ENCODE measurements at places on chromosomes 13 and 19. TPM values are rescaled to one million over a fixed set of nuclear protein-coding genes. Genes with fewer than 3 reads are reported as not detected.

GRCh38 chr19:46378268-46378667 lies 31.4 kb downstream of the PPP5C start:
- peak; percentile 85 for DNase-seq

PLEKHA4 gene
- 6.0 TPM for total RNA-seq

DNA sequence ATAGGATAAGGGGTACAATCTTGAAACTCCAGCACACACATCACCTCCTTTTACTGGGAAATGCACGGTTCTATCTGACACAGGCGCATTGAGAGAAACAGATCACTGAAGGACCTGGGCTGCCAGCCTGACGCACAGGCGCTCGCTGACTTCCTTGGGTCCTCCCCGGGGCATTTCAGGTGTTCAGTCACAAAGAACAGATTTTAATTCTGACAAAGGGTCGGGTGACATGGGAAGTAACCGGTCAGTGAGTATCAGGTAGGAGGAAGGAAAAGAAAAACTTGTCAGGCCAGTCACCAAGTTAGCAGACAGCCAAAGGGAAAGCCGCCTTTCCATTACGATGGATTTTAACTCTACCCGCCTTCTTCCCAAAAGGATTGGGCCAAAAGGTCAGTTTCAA lies 39.6 kb downstream of the INSR start:
- DNase-seq: no peak

LRRC63 gene
- total RNA-seq: under 0.01 TPM

ZNF221 gene
- total RNA-seq: 10.4 TPM

GRCh38 chr19:18859676-18860301 lies 28.0 kb downstream of the UPF1 start:
- DNase-seq: no peak

ZNF234 gene
- total RNA-seq: 12.5 TPM

GFY gene
- not detected for total RNA-seq

DNA sequence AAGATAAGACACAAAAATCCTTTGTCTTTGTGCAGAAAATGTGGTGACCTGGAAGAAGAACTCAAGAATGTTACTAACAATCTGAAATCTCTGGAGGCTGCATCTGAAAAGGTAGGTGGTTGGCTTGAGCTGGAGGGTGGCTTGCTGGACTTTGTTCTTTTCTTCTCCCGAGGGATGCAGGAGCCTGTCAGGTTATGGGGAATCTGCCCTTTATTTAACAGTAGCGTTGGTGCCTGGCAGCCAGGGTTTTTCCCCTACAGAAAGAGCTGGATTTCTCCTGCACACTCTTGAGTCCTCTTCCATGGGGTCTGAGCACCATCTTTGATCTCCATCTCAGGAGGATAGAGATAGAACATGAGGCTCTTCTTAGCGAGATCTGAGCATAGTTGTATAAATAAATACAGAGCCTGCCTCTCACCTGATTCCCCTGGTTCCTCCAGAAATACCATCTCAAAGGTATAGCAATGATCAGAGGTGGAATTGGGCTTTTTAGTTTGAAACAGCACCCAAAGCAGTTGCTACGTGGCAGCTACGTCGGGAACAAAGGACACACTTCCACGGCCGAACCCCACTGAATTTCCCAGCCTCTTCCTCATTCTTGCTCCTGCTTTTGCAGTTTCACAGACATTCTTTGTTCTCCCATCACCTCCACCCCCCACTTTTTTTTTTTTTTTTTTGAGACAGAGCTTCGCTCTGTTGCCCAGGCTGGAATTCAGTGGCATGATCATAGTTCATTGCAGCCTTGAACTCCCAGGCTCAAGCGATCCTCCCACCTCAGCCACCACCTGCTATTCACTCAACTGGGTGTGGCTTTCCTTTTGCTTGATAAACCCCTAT lies 12.9 kb downstream of the TPM4 start:
- no peak for DNase-seq

ZNF491 gene
- 2.2 TPM for total RNA-seq

DNA sequence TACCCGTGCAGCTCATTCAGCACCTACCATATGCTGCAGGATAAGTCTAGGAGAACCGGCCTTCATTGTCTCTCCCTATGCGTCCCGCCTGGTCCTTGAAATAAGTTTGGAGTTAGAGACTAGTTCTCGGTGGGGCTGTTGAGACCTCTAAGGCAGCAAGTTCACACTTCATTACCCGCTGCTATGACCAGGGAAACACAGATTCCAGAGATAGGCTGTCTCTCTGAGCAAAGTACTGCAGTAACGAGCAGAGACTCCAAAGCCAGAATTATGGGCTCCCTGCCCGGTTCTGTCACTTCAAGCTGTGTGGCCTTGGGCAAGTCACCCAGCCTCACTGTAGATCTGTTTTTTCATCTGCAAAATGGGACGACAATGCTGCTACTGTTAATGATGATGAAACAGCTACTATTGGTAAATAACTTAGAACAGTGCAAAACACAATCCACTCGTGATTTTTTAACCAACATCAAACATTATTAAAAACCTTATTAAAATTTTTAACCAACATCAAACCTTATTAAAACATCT lies 184.1 kb downstream of the USP12 start:
- no peak for DNase-seq

DNA sequence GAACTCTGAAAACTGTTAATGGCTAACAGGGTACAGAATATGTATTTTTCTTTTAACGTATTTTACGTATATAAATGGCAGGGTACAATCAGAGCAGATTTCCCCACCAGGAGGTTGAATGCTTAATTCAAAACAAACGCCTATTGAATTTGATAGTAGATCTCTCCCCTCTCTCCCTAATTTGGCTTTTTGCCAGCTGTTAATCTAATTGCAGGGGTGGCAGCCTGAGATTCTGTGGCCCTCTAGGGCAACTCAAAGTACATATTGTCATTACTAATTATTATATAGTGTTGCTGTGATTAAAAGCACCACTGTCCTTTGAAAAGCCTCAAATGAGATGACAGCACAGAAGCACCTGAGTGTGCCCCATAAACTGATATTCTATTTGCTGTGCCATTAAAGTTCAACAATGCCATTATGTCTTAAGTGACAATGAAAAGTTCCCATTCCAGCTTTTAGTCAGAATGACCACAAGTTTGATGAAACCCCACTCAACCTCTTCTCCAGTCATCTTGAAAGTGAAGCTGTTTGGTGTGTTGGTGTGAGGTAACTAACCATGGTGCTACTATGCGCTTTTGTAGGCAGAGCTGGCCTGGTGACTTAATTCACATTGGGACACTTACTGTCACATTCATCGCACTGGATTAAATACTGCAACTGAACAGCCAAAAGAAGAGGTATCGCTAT lies 351.4 kb downstream of the KCNRG start:
- DNase-seq: no peak

RETN gene
- total RNA-seq: not detected

- peak; percentile 79 for DNase-seq
Measured at GRCh38 chr19:49929121-49929610, at the start of the genes ATF5 and NUP62. Gene ATF5 (plus strand): TSS chr19:49929205. CDS start chr19:49930851, 1,646 bp downstream. Gene NUP62 (minus strand): TSS chr19:49929504. CDS start chr19:49909807, 19,697 bp downstream.

LILRB4 gene
- total RNA-seq: not detected

GRCh38 chr13:65964672-65965071 lies 1265.5 kb downstream of the PCDH9 start:
- no peak for DNase-seq

DNA sequence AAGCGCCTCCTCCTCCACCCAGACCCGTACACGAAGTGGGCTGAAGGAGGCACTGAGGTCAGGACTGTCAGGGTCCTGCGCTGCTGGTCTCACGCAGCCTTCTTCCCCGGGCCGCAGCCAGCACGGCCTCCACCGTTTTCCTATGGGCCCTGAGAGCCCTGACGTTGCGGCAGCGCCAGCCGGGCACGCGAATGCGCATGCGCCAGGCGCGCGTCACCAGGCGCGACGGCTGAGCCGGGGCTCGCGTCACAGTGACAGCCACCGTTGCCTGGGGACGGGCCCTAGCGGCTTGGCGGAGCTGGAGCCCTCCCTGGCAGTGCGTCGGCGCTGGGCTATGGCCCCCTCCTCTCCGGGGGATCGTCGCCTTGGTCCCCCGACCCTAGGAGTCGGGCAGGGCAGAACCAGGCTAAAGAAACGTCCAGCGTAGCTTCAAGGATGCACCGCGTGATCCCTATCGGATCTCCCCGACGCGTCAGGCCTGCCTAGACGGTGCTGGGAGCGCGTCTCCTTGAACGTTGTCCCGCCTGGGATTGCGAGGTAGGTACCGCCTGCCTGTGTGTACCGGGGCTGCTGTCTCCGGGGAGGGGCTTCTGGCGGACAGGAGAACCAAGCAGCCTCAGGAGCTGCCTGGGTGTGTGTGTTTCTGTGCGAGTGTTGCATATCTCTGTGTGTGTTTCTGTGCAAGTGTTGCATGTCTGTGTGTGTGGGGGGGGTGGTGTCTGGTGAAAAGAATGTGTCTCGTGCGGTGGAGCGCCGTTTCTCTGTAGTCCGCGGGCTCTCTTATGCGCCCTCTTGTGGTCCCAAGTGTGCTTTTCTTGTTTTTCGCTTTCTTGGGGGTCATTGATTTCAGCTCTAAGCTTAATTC lies 43.2 kb downstream of the ZNF571 start:
- DNase-seq: peak; percentile 58

NKG7 gene
- total RNA-seq: not detected

EXOC3L2 gene
- not detected for total RNA-seq

DNA sequence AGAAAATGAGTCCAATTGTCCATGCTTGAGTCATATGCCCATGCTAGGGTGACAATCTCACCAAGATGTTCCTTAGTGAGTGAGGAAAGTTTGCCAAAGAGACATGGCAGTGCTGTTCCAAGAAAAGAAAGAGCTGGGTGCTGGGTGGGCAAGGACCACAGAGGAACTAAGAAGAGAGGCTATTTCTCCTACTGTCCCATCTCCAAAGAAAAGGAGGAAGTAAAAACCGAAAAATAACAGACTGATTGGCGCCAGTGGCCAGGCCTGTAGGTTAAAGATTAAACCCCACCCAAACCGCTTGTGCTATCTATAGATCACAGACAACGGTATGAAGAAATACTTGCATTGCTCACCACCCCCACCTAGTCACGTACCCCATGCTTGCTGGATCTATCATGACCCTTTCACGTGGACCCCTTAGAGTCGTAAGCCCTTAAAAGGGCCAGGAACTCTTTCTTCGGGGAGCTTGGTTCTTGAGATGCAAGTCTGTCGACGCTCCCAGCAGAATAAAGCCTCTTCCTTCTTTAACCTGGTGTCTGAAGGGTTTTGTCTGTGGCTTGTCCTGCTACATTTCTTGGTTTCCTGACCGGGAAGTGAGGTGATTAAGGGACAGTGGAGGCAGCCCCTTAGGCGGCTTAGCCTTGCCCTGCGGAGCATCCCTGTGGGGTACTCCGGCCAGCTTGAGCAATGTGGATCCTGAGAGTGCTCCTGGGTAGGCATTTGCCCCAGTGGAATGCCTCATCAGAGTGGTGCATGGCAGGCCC lies 606.5 kb downstream of the UQCRFS1 start:
- no peak for DNase-seq

DNA sequence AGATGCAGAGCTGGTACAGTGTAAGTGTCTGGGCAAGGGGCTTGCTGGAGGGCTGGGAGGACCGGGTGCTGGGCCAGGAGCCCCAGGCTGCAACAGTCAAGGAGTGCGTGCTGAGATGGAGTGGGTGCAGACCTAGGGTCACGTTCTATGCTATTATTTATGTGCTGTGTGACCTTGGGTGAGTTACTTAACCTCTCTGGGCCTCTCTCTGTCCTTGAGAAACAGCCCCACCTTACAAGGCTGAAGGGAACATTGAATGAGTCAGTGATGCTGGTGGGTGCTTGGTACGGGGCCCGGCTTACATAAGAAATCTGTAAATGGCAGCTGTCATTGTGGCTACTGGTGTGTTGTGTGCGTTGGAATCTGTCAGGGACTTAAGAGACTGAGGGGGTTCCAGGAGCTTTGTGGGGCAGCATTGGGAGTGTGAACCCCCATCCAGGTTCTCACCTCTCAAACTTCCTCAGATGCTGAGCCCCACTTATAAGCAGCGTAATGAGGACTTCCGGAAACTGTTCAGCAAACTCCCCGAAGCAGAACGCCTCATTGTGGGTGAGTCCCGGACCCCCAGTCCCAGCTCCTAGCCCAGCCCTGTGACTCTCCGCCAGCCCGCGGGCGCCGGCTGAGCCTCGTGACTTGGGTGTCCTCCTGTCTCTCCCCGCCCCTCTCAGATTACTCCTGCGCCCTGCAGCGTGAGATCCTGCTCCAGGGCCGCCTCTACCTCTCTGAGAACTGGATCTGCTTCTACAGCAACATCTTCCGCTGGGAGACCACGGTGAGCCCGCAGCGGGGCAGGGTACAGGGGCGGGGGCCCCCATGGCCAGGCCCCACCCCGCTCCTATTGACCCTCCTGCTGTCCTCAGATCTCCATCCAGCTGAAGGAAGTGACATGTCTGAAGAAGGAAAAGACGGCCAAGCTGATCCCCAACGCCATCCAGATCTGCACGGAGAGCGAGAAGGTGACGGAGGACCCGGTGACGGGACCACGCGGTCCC lies 9.6 kb downstream of the GRAMD1A start:
- DNase-seq: no peak

PRR36 gene
- total RNA-seq: not detected

GRCh38 chr19:31386806-31387205 lies 37.6 kb upstream of the TSHZ3 start:
- DNase-seq: no peak

FCAR gene
- total RNA-seq: not detected

DNA sequence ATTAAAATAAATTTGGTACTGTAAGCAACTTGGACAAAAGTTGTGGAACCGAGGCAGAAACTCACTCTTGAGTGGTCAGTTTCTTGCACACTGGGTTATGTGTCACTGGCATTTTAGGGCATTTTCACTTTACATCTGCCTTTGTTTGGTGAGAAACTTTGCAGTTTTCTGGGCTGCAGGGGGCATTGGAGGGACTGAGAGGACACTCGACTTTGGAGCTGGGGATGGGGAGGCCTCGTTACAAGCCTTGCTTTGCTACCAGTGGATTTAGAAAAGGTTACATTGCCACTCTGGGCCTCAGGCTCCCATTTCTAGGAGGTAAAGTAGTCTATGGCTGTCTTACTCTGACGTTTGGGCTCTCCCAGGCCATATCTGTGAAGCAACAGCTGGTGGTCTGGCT lies 41.9 kb upstream of the ZNF536 start:
- no peak for DNase-seq

DNA sequence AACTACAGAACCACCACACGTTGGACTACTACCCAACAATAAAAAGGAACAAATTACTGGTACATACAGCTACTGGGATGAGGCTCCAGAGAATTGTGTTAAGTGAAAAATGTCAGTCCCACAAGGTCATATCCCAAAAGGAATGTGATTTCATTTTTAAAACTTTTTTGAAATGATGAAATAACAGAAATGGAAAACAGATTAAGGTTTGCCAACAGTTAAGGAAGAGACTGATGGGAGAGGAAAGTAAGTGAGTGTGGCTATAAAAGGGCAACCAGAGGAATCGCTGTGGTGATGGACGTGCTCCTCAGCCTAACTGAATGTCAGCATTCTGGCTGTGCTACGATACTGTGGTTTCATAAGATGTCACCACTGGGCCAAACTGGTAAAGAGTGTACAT lies 512.8 kb downstream of the UQCRFS1 start:
- DNase-seq: no peak

ERICH4 gene
- total RNA-seq: not detected

- DNase-seq: no peak
Measured at GRCh38 chr13:38409771-38410170, 60.1 kb downstream of the UFM1 start.

KCNC3 gene
- not detected for total RNA-seq

BRSK1 gene
- 5.6 TPM for total RNA-seq

SIGLEC8 gene
- total RNA-seq: not detected

GRCh38 chr13:29901710-29902631 lies 51.6 kb upstream of the UBL3 start:
- DNase-seq: peak; percentile 99

- DNase-seq: no peak
Measured at GRCh38 chr19:30214651-30215051, 157.5 kb upstream of the ZNF536 start.

Data from fibroblast of villous mesenchyme (primary cell).